Heart left ventricle (tissue), 16 donors: ENCODE measurements at places on chromosomes 4 and X. TPM values are rescaled to one million over a fixed set of nuclear protein-coding genes. Genes with fewer than 3 reads are reported as not detected.

The ERAS gene
- total RNA-seq, result not detected

The HTN1 gene
- not detected for total RNA-seq

DNA sequence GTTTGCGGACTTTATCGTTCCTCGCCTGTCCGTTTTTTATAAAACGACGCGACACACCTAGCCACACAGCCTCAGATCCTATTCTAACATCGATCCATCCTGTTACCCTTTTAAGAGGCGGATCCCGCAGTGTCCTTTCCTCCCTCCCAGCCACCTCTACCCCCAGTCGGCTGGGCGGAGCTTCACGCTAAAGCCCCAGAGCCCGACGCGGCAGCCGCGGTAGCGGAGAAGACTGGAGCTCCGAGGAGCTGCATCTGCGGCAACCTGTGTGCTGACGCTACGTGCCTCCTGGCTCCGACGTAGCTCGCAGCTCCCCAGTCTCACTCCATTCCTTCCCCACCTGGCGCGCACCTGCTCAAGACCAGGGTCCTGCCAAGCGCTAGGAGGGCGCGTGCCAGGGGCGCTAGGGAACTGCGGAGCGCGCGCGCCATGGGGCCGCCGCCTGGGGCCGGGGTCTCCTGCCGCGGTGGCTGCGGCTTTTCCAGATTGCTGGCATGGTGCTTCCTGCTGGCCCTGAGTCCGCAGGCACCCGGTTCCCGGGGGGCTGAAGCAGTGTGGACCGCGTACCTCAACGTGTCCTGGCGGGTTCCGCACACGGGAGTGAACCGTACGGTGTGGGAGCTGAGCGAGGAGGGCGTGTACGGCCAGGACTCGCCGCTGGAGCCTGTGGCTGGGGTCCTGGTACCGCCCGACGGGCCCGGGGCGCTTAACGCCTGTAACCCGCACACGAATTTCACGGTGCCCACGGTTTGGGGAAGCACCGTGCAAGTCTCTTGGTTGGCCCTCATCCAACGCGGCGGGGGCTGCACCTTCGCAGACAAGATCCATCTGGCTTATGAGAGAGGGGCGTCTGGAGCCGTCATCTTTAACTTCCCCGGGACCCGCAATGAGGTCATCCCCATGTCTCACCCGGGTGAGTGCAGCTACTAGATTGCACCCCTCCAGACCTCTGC is at the start of gene RNF128:
Gene RNF128, plus strand, starts transcription at position 217 of the 953 bp plus-strand sequence. Its CDS starts 213 bp downstream, at position 430.
- peaks cover 11% of the 10 kb centered on the region for H3K27me3 ChIP-seq
- no peak for DNase-seq
- peaks cover 7% of the 10 kb centered on the region for H3K4me1 ChIP-seq
- H3K36me3 ChIP-seq, result no peaks in the 10 kb centered on the region
- H3K4me3 ChIP-seq, result peak within 1 kb of the TSS; percentile 40

GRCh38 chr4:2365054-2365912 is 53.2 kb downstream of the ZFYVE28 start:
- peaks cover 14% of the 10 kb centered on the region for H3K4me1 ChIP-seq
- H3K36me3 ChIP-seq, result no peaks in the 10 kb centered on the region
- peak overlapping the region; percentile 69 for H3K4me3 ChIP-seq
- no peak for DNase-seq
- no peaks in the 10 kb centered on the region for H3K27me3 ChIP-seq

- DNase-seq, result no peak
- peaks cover 24% of the 10 kb centered on the region for H3K4me1 ChIP-seq
- no peak overlapping the region for H3K4me3 ChIP-seq
- peaks cover 55% of the 10 kb centered on the region for H3K36me3 ChIP-seq
- no peaks in the 10 kb centered on the region for H3K27me3 ChIP-seq
- H3K27ac ChIP-seq, result peak overlapping the region; percentile 73
Observed at GRCh38 chrX:15848576-15848975, 6.0 kb downstream of the AP1S2 start.

GRCh38 chr4:46856333-46856732 is 52.7 kb downstream of the COX7B2 start:
- no peak for DNase-seq
- H3K27ac ChIP-seq, result no peak overlapping the region
- H3K27me3 ChIP-seq, result no peaks in the 10 kb centered on the region
- H3K36me3 ChIP-seq, result no peaks in the 10 kb centered on the region
- no peak overlapping the region for H3K4me3 ChIP-seq

- H3K27me3 ChIP-seq, result no peaks in the 10 kb centered on the region
- H3K4me1 ChIP-seq, result no peaks in the 10 kb centered on the region
- no peak overlapping the region for H3K27ac ChIP-seq
- peak; percentile 32 for DNase-seq
- no peak overlapping the region for H3K4me3 ChIP-seq
Observed at GRCh38 chr4:185096032-185096653, 46.9 kb upstream of the SLC25A4 start.

DNA sequence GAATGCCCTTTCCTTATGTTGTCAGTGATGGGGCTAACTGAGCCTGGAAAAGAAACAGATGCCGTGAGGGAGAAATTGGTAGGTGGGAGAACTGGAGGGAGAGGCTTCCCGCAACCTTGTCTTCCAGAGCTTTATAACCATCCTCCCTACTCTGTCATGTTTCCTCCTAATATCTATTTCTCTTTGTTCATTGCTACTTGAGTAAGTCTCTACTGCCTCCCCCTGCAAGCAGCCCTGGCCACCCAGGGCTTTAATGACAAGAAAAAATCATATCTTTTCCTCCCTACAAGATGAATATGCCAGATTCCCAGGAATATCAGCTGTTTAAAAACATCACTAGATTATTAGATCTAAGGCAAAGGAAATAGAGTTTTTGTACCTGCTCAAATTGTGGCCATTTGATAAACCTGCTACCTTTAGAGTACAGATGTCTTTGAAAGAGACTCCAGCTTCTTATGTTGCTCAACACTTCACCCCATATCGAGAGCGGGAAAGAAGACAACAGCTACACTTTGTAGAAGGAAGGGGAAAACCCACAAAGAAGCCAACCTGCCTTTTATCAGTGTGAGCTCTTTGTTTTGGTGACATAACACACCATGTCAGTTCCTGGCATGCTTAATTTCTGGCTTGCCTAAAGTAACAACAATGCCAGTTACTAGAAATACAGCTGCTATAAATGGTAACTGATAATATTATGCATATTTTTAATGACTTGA is 186.6 kb upstream of the LEF1 start:
- no peak overlapping the region for H3K27ac ChIP-seq
- peaks cover 15% of the 10 kb centered on the region for H3K4me1 ChIP-seq
- no peak for DNase-seq

DNA sequence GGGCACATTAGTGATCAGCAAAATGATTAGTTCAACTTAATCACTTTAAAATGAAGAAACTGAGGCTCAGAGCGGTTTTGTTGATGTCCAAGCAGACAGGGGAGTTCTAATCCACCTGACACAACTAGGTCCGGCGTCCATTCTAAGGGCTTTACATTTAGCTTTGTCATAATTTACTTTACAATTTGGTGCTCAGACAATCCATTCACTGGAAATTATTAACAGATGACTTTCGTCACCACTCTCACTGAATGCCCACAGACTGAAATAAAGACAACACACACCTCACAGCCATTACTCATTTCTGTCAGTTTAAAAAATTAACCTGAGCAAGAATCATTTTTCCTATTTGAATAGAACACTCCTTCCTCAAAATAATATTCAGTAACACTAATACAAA is 10.8 kb downstream of the NR3C2 start:
- H3K27ac ChIP-seq, result no peak overlapping the region
- H3K4me1 ChIP-seq, result peaks cover 28% of the 10 kb centered on the region
- no peaks in the 10 kb centered on the region for H3K36me3 ChIP-seq
- no peaks in the 10 kb centered on the region for H3K27me3 ChIP-seq
- DNase-seq, result no peak
- no peak overlapping the region for H3K4me3 ChIP-seq

DNA sequence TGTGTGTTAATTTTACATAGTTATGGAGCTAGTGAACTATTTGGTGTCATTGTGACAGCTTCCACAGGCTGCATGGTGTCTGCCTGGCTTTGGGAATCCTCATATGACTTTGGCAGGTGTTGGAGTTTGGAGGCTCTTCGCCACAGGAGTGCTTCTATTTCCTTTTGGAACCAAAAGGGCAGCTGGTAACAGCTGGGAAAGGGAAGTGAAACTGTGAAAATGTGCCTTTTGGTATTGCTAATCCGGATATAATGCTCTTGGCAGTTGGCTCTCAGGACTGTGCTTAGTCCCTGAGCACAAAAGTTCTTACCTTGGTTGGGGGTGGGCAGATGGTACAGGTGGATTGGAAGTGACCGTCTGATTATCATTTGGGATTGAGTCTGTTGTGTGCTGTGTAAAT is 18.1 kb downstream of the OFD1 start:
- no peak overlapping the region for H3K4me3 ChIP-seq
- no peak for DNase-seq

DNA sequence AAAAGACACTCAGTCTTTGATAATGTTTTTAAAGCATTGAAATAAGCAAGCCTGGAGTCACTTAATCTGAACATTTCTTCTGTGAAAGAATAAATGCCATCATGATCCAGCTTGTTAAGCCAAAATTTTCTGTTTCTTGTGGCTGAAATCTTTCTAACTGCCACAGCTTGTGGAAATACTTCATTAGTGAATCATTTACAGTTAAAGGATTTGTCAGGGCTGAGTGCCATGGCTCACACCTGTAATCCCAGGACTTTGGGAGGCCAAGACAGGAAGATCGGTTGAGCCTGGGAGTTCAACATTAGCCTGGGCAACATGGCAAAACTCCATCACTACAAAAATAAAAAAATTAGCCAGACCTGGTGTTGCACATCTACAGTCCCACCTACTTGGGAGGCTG is 93.3 kb upstream of the PDE5A start:
- DNase-seq, result no peak
- H3K27me3 ChIP-seq, result no peaks in the 10 kb centered on the region
- no peaks in the 10 kb centered on the region for H3K36me3 ChIP-seq
- H3K4me1 ChIP-seq, result no peaks in the 10 kb centered on the region

- no peak overlapping the region for H3K4me3 ChIP-seq
- no peak for DNase-seq
- H3K36me3 ChIP-seq, result no peaks in the 10 kb centered on the region
- no peaks in the 10 kb centered on the region for H3K4me1 ChIP-seq
Observed at GRCh38 chr4:120218981-120219380, 152.3 kb upstream of the MAD2L1 start.

DNA sequence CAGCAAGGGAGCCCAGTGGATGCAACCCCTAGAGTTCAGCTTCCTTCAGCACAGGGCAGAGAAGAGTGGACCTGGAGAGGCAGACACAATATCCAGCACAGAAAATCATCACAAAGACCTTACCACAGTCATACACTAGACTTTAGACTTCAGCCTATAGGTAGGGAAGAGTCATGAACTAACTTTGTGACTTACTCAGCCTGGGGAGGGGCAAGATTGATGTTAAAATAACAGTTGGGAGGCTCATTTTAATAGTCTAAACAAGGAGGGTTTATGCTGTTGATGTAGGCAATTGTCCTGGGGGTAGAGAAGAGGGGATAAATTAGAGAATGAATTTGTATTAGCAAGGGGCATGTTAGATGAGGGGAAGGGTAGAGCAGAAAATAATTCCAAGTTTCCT is 124.2 kb downstream of the SOWAHB start:
- no peaks in the 10 kb centered on the region for H3K4me1 ChIP-seq
- H3K4me3 ChIP-seq, result no peak overlapping the region
- no peaks in the 10 kb centered on the region for H3K27me3 ChIP-seq
- no peak overlapping the region for H3K27ac ChIP-seq

DNA sequence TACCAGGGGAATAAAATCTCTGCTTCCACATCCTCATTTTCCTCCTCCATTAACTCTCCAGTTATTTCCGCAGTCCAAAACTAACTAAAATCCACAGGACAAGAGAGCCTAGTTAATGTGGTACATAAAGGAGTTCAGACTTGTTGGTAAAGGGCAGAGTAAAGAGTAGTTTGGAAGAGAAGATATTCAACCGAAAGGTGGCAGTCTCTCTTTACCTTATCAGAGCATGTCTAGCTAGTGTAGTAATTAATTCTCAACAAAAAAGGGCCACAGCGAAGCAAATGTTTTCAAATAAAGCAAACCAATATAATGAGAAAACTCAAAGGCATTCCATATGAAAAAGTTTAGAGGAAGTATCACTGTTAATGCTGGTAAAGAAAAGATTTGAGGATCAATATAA is 286.5 kb downstream of the GLUD2 start:
- H3K27me3 ChIP-seq, result no peaks in the 10 kb centered on the region
- no peak for DNase-seq
- no peaks in the 10 kb centered on the region for H3K36me3 ChIP-seq
- no peak overlapping the region for H3K27ac ChIP-seq
- H3K4me3 ChIP-seq, result no peak overlapping the region

DNA sequence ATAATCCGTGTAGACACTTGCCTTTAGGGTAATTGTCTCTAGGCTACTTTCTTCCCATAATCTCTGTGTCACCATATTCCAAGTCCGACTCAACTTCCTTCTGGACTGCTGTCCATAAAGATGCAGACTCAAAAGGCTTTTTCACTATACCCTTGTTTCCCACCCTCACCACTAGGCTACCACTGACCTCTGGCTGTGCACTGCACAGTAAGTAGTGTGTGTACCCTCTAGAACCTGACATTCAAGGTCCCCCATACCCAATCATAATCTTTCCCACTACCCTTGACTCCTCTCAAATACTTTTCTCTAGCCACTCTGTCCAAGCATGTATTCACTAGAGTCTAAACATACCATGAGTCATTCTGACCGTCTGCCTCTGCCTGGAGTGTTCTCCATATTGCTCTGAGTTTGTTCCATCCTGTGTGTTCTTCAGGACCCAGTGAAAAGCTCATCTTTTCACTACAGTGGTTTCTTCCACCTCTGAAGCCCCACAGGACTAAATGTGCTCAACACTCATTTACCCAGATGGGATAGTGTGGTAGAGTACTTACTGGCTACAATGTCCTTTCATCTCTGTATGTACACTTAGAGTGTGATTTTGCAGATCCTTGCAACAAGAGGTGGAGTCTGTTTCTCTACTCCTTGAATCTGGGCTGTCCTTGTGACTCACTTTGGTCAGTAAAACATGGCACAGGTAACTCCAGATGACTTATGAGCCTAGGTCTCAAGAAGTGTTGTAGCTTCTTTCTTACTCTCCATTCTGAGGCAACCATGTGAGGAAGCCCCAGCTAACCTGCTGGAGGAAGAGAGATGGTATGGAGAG is 17.4 kb downstream of the JADE3 start:
- no peaks in the 10 kb centered on the region for H3K4me1 ChIP-seq
- no peaks in the 10 kb centered on the region for H3K36me3 ChIP-seq
- no peak overlapping the region for H3K4me3 ChIP-seq
- no peak overlapping the region for H3K27ac ChIP-seq
- no peaks in the 10 kb centered on the region for H3K27me3 ChIP-seq

DNA sequence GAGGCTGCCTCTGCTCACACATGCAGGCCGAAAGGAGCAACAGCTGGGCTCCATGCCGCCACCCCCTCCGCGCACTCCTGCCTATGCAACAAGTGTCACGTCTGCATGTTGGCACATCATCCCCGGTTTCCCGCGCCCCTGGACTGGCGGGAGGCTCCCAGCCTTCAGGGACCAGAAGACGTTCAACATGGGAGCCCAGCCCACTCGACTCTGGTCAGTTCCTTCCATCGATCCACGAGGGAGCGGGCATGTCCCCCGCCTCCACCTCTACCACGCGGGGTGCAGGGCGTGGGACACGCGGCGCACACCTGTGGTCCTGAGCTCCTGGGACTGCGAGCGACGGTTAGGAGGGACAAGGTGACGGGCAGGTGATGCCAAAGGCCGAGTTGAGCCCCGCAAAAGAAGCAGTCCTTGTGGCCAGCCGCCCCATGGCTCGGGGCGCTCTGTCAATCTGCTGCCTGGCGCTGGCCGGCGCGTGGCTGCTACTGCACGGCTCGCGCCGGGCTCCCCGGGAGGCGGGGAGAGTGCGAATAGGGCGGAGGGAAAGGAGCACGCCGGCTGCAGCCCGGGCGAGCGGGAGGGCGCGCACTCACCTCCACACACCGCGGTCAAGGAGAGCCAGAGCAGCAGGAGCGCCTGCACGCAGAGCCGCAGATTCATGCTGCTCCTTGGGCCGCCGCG is 645 bp downstream of the APLN start:
- no peak for DNase-seq
- no peaks in the 10 kb centered on the region for H3K27me3 ChIP-seq
- H3K4me3 ChIP-seq, result peak overlapping the region; percentile 62
- no peaks in the 10 kb centered on the region for H3K36me3 ChIP-seq
- H3K27ac ChIP-seq, result peak overlapping the region; percentile 56
